ENCODE measurements at places on chromosomes 13 and 19. TPM values are rescaled to one million over a fixed set of nuclear protein-coding genes. Genes with fewer than 3 reads are reported as not detected.

GRCh38 chr13:110216006-110216397 is 91.0 kb downstream of the COL4A1 start:
- H3K36me3 ChIP-seq: no peaks in the 10 kb centered on the region
- no peak overlapping the region for H3K27ac ChIP-seq
- H3K27me3 ChIP-seq: peaks cover 73% of the 10 kb centered on the region
- no peak overlapping the region for H3K4me3 ChIP-seq
- no peak for DNase-seq

Gene GPR12
- total RNA-seq: not detected

Gene FAM216B
- total RNA-seq: not detected

Gene IRGC
- not detected for total RNA-seq

- H3K4me1 ChIP-seq: no peaks in the 10 kb centered on the region
- H3K27me3 ChIP-seq: no peaks in the 10 kb centered on the region
Observed at GRCh38 chr13:34040863-34041262, 222.9 kb downstream of the RFC3 start.

Gene RFPL4A
- not detected for total RNA-seq

Gene FXYD7
- 20.6 TPM for total RNA-seq

Gene CASP14
- not detected for total RNA-seq

Gene ZNF85
- 5.3 TPM for total RNA-seq

Gene VSTM1
- 0.73 TPM for total RNA-seq

Gene ZNF17
- total RNA-seq: 7.2 TPM
